ENCODE measurements at places on chromosomes 1 and 21.

- DNase-seq, result no peak
Measured at GRCh38 chr21:23131177-23131576, 2133.0 kb downstream of the NCAM2 start.

- DNase-seq, result no peak
Measured at GRCh38 chr1:185421485-185422107, 104.6 kb upstream of the IVNS1ABP start.

- DNase-seq, result no peak
Measured at GRCh38 chr1:32696041-32696440, 6.5 kb downstream of the SYNC start.

DNA sequence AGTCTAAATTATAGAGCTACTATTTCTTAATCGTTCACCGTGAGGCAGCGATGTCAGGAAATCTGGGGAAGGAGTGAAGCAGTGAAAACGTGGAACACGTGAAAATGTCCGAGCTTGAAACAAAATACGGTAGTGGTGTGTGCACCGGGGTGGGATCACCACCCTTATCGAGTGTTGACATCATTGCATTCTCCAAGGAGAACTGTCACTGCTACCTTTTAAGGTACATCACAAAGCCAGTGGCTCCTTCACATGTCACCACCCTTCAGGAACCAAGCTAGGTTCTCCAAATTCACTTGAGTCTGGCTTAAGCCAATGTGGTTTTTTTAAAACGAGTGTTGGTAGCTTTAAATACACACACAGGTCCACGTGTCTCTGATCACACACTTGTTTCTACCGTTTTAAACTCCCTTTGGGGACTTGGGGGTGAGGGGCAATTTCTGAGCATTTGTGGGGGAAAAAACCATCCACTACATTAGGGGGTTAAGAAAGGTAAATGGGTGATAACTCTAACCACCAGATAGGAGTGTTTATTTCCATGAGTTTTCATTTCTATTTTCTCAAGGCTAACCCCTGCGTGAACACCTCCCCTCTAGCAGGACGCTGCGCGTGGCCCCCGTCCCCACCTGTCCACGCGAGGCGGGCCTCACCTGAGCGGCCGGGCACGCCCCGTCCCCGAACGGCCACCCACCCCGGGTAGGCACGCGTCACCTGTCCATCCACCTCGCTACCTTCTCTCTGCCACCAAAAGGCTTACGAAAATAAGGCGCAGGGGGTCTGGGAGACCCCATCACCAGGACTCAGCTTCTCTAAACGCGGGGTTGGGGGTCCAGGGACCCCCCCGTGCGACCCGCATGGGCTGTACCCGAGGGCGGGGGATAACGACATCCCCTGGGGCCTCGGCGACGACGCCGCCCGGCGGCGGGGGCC is 978 bp downstream of the PRDM15 start:
- no peak for DNase-seq

DNA sequence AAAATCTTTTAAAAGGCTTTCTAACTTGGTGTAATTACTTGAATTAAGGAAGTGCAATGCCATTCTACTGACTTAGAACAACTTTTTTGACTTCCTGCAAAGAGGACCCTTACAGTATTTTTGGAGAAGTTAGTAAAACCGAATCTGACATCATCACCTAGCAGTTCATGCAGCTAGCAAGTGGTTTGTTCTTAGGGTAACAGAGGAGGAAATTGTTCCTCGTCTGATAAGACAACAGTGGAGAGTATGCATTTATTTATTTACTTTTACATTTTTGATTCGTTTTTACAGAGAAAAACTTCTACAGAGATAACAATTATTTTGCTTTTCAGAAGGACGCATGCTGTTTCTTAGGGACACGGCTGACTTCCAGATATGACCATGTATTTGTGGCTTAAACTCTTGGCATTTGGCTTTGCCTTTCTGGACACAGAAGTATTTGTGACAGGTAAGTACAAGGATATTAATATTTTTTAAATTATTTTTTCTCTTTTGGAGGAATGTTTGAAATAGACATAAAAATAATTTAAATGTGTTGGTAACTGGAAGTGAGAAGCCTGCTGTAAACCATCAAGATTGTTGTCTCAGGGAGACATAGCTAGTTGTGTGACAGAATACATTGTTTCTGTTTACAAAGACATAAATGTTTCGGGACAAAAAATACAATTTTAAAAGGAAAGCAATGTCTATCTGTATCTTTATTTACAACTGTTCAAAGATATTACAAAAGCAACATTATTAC is at the start of gene PTPRC:
TSS of gene PTPRC (plus strand) at position 147 of the 742 bp plus-strand sequence. CDS start at position 376, 229 bp downstream.
- DNase-seq, result no peak

DNA sequence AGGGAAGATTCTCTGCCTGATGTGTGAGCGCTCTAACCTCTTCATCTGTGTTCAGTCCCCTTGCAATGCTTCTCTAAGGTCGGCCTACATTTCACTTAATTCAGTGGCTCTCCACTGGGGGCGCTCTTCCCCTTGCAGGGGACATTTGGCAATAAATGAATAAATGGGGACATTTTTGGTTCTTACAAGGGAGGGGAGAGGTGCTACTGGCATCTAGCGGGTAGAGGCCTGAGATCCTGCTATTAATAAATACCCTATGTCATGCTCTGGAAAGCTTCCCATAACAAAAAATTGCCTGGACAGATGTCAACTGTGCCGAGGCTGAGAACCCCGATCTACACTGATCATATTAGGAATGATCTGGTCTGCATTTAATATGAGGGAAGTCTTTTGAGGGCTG is 25.9 kb upstream of the DNAJC11 start:
- DNase-seq, result no peak

DNA sequence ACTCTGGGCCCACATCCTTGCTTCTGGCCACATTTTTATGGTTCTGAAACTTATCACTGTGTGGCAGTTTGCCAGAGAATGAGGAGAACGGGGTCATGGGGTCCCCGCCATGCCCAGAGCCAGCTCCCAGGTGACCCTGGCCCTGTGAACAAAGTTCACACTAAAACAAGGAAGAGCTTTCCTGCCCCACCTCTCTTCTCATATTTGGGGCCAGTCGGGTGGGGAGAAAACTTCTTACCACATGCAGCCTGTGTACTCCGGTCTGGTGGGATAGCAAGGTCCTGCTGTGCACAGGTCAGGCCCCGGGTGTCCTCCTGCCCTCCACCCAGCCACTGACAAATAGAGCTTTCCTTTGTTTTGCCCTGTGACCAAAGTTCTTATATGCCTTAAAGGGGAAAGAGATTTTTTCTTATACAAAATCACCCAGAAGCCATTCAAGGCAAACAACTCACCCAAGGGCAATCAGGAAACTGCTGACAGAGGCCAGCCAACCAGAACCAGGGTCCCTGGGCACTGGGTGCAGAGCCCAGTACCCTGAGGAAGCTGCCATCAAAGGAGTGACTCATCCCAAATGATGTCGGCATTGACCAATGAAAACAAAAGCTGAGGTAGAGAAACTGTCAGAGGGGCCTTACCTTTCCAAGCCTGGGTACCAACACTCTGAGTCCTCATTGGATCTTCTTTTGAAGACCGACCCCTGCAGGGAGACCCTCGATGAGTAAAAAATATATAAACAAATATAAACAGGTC is 53.6 kb downstream of the OLIG1 start:
- no peak for DNase-seq

- no peak for DNase-seq
Measured at GRCh38 chr1:241990040-241990439, 8.9 kb downstream of the MAP1LC3C start.

GRCh38 chr1:24297187-24297851 is 21.8 kb upstream of the GRHL3 start:
- no peak for DNase-seq

GRCh38 chr1:174740249-174740968 is 259.3 kb upstream of the CACYBP start:
- no peak for DNase-seq

- DNase-seq, result no peak
Measured at GRCh38 chr1:233172201-233172600, 123.3 kb downstream of the PCNX2 start.

- DNase-seq, result no peak
Measured at GRCh38 chr1:185281245-185281644, 35.8 kb downstream of the IVNS1ABP start.

- DNase-seq, result no peak
Measured at GRCh38 chr1:191839891-191840290, 318.4 kb upstream of the RGS18 start.

- no peak for DNase-seq
Measured at GRCh38 chr1:101276818-101277217, 40.0 kb downstream of the S1PR1 start.

- DNase-seq, result no peak
Measured at GRCh38 chr1:24390924-24391782, 22.4 kb downstream of the STPG1 start.
